ENCODE measurements at places on chromosomes 1 and 21.
A peak's percentile ranks its signal among the peaks of the same experiment; 100 is the strongest.

DNA sequence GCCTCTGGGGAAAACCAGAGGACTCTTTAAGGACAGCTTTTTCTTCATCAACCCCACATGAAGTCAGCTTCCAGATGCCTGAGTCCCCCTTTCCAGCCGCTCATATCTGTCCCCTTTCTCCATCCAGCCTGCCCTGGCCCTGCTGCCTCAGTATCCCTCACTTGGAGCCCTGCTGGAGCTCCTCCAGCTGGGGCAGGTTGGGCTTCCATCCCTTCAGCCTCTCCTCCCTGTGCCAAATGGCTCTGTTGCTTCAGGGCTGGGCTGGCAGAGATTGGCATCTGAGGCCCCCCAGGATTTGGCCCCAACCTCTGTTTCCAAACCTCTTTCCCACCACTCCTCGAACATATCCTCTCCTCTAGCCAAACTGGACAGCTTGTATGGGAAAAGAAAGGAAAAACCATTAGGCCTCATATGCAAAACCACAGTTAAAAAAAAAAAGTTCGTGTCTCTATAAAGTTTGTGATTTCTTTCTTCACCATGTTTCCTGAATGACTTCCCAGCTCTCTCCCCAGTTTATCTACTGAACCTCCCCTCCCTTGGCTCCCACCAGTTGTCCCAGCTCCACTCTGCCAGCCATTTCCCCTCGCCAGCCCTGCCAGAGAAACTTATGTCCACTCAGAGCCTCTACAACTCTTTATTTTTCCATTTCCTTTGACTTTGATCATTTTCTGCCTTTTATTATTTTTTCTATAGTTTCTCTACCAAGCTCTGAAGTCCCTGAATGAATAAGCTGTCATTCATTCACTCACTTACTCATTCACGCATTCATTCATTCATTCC is 217.9 kb downstream of the FOXD2 start:
- no peak for DNase-seq

- peak; percentile 27 for DNase-seq
Observed at GRCh38 chr1:180981596-180982387, 40.9 kb downstream of the STX6 start.

DNA sequence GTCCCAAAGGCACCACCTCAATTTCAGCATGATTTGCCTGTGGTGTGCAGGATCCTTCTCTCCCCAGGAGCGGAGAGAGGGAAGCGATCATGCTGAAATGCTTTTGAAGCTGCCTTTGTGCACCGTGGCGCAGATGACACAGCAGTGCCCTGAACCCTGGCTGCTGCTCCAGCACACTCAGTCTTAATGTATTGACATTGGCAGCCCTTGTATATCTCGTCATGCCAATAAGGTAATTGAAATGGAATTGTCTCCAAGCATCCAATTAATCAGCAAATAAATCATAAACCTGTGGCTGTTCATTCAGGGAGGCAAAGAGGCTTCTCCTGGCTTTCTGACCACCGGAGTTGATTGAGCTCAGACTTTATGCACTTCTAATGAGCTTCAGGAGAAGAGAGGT is 139.8 kb downstream of the KAZN start:
- DNase-seq: no peak

DNA sequence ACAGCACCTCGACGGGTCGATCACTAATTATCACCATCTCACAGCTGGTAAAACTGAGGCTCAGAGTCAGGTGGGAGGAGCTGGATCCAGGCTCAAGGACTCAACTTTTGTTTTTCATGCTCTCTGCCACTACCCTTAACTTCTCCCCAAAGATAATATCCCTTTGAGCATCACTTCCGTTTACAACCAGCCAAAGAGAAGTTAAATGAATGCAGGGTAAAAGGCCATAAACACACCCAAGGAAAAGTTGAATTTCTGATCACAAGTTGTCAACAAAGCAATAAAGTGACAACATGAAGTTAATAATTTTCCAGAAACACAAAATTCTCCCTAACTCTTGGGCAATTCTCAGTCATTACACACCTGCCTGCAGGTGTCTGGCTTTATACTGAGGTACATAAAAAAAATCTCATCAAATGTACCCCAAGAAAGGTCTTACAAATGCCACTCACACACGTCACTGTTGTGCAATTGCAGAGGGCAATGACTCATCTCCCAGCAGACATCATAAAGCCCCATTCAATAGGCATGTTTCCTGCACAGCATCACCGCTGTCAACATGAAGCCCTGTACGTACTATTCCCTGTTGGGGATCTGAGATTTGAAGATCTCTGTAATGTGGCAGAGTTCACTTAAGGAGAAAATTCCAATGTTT is 3.4 kb downstream of the OR2T11 start:
- no peak for DNase-seq

DNA sequence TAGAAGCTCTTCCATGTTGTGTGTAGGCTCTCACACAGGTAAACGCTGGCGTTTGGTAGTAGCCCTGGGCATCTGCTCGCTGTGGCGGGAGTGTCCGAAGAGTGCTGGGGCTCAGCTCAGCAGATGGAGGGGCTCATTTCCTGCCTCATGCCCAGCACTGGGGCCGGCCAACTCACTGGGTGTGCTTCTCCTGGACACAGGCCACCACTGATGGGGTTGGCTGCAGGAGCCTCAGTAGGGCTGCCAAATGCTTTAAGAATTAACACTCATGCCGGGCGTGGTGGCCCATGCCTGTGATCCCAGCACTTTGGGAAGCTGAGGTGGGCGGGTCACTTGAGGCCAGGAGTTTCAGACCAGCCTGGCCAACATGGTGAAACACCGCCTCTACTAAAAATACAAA is 20.9 kb downstream of the UQCRHL start:
- DNase-seq: no peak

- no peak for DNase-seq
Observed at GRCh38 chr1:48206371-48206770, 16.1 kb upstream of the SLC5A9 start.

DNA sequence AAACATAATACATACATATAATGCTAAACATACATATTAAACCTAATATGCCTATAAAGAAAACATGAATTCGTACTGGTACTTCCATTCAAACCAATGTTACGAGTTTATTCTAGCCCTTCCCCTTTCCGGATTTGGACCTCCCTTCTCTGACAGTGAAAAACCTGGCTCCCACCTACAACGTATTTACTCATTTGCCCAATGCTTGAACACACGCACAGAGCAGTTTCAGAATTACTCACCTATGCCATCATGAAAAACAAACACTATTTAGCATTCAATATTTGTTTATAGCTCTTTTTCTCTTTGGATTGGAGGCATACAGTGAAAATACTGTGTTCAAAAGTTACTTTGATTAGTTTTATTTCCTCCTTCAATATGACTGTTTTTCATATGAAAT is 204.4 kb downstream of the LMX1A start:
- DNase-seq: no peak
